Naive thymus-derived CD4-positive, alpha-beta T cell (primary cell): ENCODE measurements at places on chromosomes 5 and 9. TPM values are rescaled to one million over a fixed set of nuclear protein-coding genes. Genes with fewer than 3 reads are reported as not detected.

DNA sequence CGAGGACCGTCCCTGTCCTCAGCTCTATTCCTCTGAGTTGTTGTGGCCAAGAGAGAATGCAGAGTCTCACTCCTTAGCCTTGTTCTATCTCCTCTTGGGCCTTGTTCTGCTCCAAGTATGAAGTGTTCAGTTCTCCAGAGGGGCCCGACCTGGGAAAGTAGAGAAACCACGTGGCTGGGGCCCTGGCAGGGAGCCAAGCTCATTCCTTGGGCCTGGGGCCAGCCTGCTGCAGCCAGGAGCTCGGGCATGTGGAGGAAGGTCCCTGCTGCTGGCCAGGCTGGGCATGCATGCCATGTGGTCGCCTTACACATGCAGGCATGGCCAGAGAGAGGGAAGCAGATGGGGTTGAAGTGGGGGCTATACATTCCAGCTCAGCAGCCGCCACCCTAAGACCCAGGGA lies 60.7 kb downstream of the COL27A1 start:
- no peak overlapping the region for H3K27ac ChIP-seq
- no peak overlapping the region for H3K4me3 ChIP-seq
- H3K36me3 ChIP-seq, result no peaks in the 10 kb centered on the region
- H3K4me1 ChIP-seq, result no peaks in the 10 kb centered on the region
- H3K27me3 ChIP-seq, result no peaks in the 10 kb centered on the region

GRCh38 chr9:90972057-90972456 lies 170.4 kb downstream of the SYK start:
- no peak overlapping the region for H3K4me3 ChIP-seq
- H3K4me1 ChIP-seq, result no peaks in the 10 kb centered on the region
- no peaks in the 10 kb centered on the region for H3K27me3 ChIP-seq
- DNase-seq, result no peak

The FOXB2 gene
- total RNA-seq, result not detected

DNA sequence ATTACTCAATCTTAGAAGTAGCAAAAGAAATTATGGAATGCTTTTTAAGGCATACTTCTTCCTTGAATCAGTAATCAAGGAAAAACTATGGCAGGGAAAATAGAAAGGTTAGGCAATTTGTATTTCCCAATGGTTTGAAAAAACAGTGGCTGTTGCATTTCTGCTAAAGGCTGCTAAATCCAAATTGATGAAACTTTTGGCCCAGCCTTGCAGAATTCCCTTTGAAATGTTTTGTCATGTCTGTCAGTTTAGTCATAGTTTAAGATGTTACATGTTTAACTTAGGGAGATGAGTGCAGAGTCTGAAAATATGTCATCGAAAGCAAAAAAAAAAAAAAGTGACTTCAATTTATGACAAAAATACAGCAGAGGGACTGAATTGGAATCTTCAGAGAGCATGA lies 878.9 kb upstream of the WWC1 start:
- DNase-seq, result no peak
- no peak overlapping the region for H3K27ac ChIP-seq

- DNase-seq, result no peak
- no peaks in the 10 kb centered on the region for H3K27me3 ChIP-seq
- H3K36me3 ChIP-seq, result no peaks in the 10 kb centered on the region
- no peak overlapping the region for H3K4me3 ChIP-seq
- H3K27ac ChIP-seq, result no peak overlapping the region
These were observed 58.1 kb downstream of the EBF1 start for GRCh38 chr5:159041444-159042198.

DNA sequence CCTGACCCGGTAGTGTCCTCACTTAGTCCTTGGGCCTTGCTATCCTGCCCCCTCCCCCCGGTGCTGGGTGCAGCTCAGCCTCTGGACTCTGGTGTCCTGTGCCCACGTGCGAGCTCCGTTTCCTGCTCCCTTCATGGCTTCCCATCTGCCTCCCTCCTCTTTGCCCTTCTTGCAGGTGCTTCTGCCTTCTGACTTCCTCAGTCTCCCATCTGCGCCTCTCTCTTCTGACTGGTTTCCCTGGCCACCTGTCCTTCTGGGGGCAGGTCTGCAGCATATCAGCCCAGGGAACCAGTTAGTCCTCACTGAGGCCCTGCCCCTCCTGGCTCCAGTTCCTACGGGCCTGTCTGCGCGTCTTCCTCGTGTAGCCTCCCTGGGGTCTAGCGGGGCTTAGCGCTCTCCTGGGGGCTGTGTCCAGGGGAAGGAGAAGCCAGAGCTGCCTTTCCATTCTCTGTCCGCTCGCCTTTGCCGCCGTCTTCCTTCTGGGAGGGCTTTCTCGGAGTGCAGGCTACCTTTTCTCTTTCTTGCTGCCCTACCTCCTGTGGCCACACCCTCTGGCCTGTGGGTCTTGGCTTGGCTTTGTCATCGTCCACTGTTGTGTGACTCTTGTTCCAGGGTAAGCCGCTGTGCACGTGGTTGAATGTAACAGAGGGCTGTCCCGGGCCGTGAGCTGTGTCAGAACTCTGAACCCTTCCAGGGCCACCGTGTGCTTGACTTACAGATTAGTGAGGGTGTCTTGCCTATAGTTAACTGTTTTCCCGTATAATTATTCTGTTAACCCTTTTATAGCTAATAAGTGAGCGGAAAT lies 51.8 kb downstream of the EHMT1 start:
- no peak overlapping the region for H3K27ac ChIP-seq
- H3K27me3 ChIP-seq, result no peaks in the 10 kb centered on the region
- H3K4me1 ChIP-seq, result peaks cover 9% of the 10 kb centered on the region
- H3K36me3 ChIP-seq, result no peaks in the 10 kb centered on the region
- no peak overlapping the region for H3K4me3 ChIP-seq

DNA sequence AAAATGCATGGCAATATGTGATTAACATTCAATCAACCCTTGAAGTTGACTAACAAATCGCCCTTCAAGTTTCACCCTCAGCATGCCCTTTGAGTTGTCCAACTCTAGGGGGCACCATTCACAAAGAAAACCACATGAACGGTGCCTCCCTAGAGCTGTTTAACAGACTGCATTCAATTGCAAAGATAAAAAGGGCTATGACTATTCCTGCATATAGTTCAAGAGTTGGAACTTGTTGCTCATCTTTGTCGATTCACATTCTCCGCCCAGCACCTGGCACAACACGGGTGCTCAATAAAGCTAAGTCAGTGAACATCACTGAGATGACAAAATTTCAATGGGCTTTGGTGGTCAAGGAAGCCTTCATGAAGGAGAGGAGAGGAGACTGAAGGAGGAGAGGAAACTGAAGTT lies 69.6 kb upstream of the SLC30A5 start:
- no peak overlapping the region for H3K4me3 ChIP-seq
- no peak overlapping the region for H3K27ac ChIP-seq
- no peaks in the 10 kb centered on the region for H3K36me3 ChIP-seq

DNA sequence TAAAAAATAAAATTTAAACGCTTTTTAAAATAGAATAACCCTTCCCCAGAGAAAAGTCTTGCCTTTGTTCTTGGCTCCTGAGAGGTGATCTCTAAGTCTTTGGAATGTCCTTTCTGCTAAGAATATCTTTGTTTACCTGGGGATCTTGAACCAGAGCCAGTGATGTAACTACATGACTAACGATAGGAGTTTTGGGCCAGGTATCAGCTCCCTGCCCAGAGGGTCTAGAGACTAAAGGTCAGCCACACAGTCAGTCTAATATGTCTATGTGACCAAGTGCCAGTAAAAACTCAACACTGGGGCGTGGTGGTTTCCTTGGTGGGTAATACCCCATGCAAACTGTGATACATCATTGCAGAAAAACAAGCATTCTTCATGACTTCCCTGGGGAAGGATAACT lies 1351.9 kb upstream of the C9orf72 start:
- H3K27ac ChIP-seq, result no peak overlapping the region
- no peak for DNase-seq
- no peaks in the 10 kb centered on the region for H3K27me3 ChIP-seq
- H3K36me3 ChIP-seq, result no peaks in the 10 kb centered on the region
- H3K4me1 ChIP-seq, result no peaks in the 10 kb centered on the region

- no peak overlapping the region for H3K27ac ChIP-seq
- peaks cover under 1% of the 10 kb centered on the region for H3K27me3 ChIP-seq
- no peaks in the 10 kb centered on the region for H3K4me1 ChIP-seq
- no peak for DNase-seq
These were observed 7.6 kb upstream of the TMEM252 start for GRCh38 chr9:68548241-68548640.

DNA sequence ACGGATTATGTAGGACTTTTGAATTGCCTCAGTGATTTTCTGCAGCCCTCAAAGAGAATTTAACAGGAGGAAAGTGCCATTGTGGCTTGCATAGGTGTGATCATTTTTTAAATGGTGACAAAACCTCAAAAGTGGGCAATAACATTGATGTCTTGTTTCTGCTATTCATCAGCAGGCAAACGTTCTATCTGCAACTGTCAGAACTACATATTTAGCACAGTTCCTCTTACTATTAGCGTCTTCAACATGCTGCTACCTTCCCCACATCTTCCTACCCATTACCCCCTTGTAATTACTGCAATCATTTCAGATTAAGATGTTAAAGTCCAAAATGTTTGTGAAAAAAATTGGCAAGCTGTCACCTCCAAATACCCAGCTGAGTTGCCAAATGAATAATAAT lies 254.6 kb downstream of the SMARCA2 start:
- no peak overlapping the region for H3K27ac ChIP-seq
- no peaks in the 10 kb centered on the region for H3K36me3 ChIP-seq
- H3K4me3 ChIP-seq, result no peak overlapping the region
- no peaks in the 10 kb centered on the region for H3K4me1 ChIP-seq

The CDK5RAP2 gene
- 98.1 TPM for total RNA-seq

- no peaks in the 10 kb centered on the region for H3K4me1 ChIP-seq
- H3K27me3 ChIP-seq, result no peaks in the 10 kb centered on the region
- peak; percentile 14 for DNase-seq
- no peaks in the 10 kb centered on the region for H3K36me3 ChIP-seq
These were observed 12.0 kb upstream of the C9 start for GRCh38 chr5:39376293-39376714.

DNA sequence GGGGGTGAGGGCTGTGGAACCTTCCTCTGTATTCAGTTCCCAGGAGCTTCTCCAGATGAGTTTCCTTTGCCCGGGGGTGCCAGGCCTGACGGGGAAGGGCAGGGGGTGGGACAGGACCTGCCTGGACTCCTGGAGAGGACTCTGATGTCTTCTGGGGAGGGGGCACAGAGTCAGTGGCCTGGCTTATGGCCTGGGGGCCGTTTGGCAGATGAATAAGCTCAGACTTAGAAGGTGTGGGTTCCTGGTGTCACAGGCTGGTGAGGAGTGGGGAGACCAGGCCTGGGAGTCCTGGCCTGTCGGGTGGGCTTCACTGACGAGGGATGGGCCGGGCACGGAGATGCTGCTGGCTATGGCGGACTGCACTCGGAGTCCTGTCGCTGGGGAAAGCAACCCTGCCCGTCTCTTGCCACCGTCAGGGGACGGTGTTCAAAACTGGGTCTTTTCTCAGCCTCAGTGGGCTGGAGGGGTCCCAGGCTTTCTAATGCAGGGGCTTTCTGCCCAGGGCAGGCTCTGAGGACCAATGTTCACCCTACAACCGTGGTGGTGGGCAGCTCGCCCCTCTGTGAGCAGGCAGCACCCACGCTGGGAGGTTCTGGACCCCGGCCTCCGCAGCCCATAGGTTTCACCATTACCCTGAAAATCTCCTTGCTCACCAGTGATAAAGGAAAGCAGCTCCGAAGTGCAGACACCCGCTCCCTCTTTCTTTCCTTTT lies 16.2 kb downstream of the COL5A1 start:
- no peak overlapping the region for H3K27ac ChIP-seq
- no peaks in the 10 kb centered on the region for H3K36me3 ChIP-seq
- no peak for DNase-seq
- H3K27me3 ChIP-seq, result no peaks in the 10 kb centered on the region

The AGXT2 gene
- total RNA-seq, result not detected

DNA sequence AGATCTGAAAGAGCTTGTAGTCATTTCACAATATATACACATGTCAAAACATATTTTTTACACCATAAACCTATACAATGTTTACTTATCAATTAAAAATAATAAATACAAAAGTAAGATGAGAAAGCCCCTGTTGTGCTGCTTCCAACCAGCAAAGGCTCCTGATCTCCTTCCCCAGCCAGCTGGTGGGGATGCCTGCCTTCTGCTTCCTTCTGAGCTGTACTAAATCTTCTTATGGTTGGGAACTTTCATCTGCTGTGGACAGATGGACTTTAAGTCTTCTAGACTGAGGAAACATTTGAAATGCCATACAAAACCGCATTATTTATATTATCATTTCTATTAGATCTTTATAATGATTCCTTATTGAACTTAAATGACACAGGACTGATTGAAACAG lies 745.3 kb upstream of the CHD1 start:
- H3K36me3 ChIP-seq, result no peaks in the 10 kb centered on the region
- no peaks in the 10 kb centered on the region for H3K27me3 ChIP-seq
- no peaks in the 10 kb centered on the region for H3K4me1 ChIP-seq
- no peak for DNase-seq
- no peak overlapping the region for H3K4me3 ChIP-seq

GRCh38 chr9:21852754-21853153 lies 50.3 kb downstream of the MTAP start:
- no peak overlapping the region for H3K4me3 ChIP-seq
- peaks cover 42% of the 10 kb centered on the region for H3K36me3 ChIP-seq
- H3K27ac ChIP-seq, result no peak overlapping the region
- no peaks in the 10 kb centered on the region for H3K4me1 ChIP-seq
- no peak for DNase-seq

GRCh38 chr5:160556846-160557245 lies 135.2 kb downstream of the PTTG1 start:
- no peaks in the 10 kb centered on the region for H3K36me3 ChIP-seq
- H3K27ac ChIP-seq, result no peak overlapping the region
- DNase-seq, result no peak
- H3K4me3 ChIP-seq, result no peak overlapping the region
- H3K4me1 ChIP-seq, result no peaks in the 10 kb centered on the region
- no peaks in the 10 kb centered on the region for H3K27me3 ChIP-seq

DNA sequence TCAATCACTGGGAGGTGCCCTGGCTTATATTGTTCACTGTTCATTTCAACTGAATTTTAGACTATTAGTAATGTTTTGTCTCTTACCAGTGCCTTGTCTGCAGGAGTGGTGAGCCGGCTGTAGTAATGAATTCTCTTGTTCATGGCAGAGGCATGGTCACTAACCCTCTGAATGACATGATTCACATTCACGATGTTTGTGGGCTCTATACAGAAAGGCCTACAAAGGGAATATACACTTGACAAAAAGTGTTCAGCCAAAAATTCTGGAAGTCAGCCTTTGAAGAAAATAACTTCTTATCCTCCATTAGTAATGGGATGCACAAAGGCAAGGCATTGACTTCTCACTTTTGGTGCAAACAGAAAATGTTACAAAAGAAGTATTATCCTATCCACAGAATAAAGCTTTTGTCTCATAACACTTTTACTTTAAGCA lies 39.6 kb downstream of the SLC38A9 start:
- no peak for DNase-seq
- no peak overlapping the region for H3K27ac ChIP-seq

DNA sequence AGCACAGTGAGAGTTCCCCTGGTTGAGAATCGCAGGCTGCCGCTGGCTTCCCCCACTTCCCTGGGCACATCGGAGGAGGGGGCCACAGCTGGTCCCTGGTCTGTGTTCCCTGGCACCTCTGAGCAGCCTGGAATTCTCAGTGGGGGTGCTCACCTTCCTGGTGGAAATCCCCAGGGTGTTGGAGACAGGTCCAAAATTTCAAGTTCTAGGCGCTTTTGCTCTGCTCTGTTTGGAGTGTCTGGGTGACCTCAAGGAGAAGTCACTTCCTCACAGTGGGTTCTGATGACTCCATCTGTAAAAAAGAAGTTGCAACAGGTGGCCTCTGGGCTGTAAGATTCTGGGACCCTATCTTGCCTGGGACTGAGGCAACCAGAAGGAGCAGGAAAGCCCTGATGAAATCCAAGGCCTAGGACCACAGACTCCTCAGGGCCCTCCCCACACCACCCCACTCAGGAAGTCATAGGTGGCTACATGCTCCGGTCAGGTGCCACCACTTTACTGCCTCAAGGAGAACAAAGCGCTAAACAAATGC lies at the start of gene TRAF1:
TSS of gene TRAF1 (minus strand) at position 400 of the 532 bp plus-strand sequence. CDS start 721 bp downstream, outside the sequence.
- peak within 1 kb of the TSS; percentile 79 for H3K4me3 ChIP-seq
- H3K4me1 ChIP-seq, result peaks cover 83% of the 10 kb centered on the region
- H3K27ac ChIP-seq, result peak within 1 kb of the TSS; percentile 97
